ENCODE measurements at places on chromosomes 1 and 21.

- DNase-seq: no peak
These were observed 119.0 kb downstream of the CNIH3 start for GRCh38 chr1:224735159-224735558.

- no peak for DNase-seq
These were observed 9.4 kb downstream of the SOD1 start for GRCh38 chr21:31668651-31669491.

DNA sequence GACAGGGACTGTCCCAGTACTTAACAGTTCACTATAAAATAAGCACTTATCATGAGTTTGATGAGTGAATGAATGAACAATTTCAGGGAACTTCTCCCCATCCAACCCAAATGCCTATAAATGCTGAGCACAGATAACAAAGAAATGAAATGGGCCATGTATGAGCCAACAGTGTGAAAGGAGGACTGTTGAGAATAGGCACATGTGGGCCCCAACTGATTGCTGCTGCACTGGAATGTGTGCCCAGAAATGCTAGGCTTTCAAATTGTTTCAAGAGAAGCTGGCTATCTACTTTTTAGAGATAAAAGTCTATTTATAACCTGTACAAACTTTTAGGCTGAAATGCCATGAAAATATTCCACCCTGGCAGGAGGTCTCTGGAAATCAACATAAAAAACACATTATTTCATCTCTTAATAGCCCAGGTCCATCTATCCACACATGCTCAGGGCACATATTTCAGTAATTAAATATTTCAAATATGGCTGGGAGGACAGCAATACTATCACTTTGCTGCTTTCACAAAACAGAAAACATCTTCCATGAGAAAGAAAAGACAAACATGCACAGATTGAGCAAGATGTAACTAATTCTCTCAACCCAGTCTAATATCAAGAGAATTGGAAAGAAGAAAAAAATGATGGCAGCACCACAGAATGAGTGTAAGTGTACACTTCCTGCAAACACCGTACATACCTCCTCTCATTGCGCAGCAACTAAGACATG is 49.8 kb downstream of the COLGALT2 start:
- no peak for DNase-seq

DNA sequence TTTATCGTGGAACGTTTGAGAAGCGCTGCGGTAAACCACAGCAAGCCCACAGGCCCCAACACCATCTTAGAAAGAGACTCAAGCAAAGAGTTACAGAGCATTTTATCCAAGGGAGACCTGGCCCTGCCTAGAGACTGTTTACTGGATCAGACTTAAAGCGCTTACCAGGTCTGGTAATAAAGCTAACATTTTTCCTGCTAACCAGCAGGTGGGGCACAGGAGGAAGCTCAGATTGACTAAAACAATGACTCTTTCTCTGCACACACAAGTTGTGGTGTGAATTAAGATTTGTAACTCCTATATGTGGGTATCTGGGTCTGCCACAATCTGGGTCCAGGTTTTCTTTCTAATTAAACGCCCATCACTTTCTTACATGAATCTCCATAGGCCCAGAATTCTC is 136.5 kb upstream of the ETS2 start:
- no peak for DNase-seq

GRCh38 chr1:223425550-223425949 is 32.3 kb downstream of the CCDC185 start:
- no peak for DNase-seq

DNA sequence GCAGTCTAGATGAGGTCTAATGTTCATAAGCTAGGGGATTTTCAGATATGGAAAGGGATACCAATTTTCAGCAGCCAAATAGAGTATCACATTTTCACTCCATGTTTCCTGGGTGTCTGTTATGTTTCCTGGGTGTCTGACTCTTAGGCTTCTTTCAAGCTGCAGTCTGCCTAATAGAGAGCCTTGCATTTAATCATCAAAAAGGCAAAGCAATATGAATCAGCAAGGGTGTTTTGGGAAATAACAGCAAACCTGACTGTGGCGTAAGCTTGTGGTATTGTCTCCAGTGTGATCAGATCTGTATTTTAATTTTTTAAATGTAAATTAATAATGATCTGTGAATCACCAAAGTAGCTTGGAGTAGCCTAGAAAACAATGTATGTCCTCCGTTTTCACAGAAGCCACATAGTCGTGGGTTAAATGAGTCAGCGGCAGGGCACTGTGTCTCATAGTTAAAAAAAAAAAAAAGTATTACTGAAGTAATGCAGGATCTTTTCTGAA is 10.4 kb downstream of the LGALS8 start:
- DNase-seq: peak; percentile 9

DNA sequence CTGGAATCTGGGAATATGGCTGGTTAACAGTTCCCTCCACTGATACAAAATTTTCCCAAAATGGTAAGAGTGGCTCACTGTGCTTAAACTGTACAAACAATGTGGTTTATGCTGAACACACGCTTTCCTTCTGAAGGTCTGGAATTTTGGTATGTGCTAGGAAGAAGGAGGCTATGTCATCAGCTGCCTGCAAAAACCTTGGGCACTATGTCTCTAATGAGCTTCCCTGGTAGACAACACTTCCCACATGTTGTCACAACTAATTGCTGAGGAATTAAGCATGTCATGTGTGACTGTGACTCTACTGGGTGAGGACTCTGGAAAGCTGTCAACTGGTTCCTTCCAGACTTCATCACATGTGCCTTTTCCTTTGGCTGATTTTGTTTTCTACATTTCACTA is 29.2 kb downstream of the IPP start:
- DNase-seq: no peak

All from stimulated activated CD8-positive, alpha-beta memory T cell treated with anti-CD3 and anti-CD28 coated beads, Interleukin-15, amount 100 ng/mL, for 1 hour (primary cell).